ENCODE measurements at places on chromosomes 6 and 20.

DNA sequence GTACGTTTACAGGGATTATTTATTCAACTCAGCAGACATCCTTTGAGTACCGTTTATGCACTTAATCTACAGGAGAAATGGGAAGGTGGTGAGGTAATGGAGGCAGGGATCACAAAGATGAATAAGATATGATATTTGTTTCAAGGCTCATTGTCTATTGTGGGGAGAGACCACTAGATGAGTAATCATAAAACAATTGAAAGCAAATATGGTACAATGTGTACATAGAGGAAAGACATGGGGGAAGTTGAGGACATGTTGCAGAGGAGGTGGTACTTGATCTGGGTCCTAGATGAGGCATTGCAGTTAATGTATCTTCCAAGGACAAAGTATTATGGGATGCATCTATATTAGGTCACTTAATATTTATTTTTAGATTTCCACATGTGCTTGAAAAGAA, 13.7 kb upstream of the CDC5L start:
- DNase-seq: no peak

DNA sequence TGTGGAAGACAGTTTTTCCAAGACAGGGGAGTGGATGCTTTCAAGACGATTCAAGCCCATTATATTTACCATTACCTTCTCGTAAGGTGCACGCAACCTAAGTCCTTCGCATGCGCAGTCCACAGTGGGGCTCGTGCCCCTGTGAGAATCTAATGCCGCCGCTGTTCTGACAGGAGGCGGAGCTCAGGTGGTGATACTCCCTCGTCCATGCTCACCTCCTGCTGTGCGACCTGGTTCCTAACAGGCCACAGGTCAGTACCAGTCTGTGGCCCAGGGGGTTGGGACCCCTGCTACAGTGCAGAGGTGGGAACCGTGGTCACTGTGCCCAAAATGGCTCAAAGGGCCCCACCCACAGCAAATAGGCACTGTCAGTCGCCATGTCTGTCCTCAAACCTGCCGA, 36.6 kb downstream of the SERPINB1 start:
- no peak for DNase-seq

DNA sequence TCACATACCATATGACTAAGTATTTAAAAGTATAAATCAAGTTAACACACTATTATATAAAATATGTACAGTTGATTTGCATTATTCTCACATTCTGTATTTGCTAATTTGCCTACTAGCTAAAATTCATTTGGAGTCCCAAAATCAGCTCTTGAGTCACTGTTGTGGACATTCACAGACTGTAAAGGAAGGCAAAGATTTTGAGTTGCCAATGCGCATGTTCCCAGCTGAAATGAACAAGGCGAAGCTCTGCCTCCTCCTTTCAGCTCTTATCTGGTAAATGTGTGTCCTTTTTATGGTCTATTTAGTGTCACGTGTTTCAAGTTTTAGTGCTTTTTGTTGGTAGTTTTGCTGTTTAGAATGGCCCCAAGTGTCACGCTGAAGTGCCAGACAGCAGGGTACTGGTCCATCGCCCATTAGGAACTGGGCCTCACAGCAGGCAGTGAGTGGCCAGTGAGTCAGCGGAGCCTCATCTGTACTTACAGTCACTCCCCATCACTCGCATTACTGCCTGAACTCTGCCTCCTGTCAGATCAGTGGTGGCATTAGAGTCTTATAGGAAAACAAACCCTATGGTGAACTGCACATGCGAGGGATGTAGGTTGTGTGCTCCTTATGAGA, 87.2 kb upstream of the ADTRP start:
- DNase-seq: no peak

- no peak for DNase-seq
These were observed 82.1 kb upstream of the SIRPA start for GRCh38 chr20:1813101-1813529.

GRCh38 chr6:45369870-45370269, 7.9 kb downstream of the SUPT3H start:
- no peak for DNase-seq

- DNase-seq: peak; percentile 37
These were observed 365.7 kb downstream of the ZFAND3 start for GRCh38 chr6:38185244-38185643.

GRCh38 chr6:11722805-11723631, 55.6 kb downstream of the ADTRP start:
- DNase-seq: no peak

DNA sequence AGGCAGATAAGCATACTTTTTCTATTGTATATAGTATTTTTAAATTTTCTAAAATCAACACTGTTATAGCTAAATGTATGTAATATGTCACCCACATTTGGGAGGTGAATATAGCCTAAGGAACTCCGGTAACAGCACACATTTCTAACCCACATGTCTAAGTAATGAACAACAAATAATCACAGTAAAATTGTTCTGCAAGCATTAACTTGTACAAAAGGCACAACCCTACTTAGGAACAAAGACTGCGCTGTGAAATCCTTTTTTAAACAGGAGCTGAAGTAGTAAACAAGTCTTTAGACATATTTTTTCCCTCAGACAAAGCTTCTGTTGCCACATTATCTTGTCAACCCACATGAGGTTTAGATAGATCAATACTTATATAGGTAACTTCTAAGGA, 872.4 kb upstream of the SLC35B3 start:
- no peak for DNase-seq

- no peak for DNase-seq
These were observed 8.1 kb downstream of the TLDC2 start for GRCh38 chr20:36883977-36884535.

DNA sequence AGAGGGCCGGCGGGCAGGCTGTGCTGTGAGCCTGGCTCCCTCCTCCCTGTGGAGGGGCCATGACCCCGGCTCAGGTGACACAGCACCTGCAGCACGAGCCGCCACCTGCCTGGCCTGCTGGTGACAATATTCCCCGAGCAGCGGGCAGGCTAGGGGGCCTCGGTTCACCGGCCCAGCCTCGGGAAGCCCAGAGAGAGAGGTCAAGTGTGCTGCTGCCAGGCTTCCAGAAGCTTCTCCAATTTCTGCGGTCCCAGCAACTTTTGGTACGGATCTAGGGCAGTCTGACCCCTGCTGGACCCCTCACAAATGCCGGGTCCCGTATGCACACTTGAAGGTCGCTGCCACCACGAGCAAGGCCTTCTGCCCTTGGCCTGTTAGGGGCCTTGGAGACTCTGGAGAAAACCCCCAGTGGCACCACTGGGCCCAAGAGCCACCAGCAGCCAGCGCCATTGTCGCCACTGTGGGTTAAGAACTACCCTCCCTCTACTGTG, 38.6 kb upstream of the NOL4L start:
- DNase-seq: no peak

DNA sequence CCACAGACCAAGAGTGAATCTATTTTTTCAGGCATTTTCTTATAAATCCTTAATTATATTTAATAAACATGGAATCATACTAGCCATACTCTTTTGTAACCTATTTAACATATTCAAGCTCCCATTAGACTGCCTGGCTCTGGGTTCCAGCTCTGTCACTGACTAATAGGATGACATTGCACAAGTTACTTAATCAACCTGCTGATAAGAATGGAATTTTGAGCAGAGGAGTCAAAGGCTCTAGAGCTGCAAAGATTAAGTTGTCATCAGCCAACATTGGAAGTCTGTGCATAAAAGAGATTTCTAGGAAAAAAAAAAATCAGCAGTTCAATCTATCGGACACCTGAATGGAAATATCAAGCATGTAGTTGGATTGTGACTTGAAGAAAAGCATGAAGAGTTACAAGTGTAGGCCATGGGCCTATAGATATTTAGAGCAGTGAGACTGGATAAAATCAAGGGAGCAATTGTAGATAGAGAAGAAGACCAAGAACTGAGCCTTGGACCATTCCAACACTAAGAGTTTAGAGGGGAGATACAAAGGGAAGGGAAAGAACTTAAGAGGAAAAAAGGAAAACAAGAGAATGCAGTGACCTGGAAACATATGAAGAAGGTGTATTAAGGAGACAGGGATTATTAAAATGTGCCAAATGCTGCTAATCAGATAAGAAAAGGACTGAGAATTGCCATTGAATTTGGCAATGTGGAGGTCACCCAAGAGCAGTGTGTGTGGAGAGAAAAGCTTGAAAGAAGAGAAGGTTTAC, 11.0 kb upstream of the HINT3 start:
- no peak for DNase-seq

Measured in hypothalamus (tissue), 51 donors.